ENCODE measurements at places on chromosomes 7 and 10. TPM values are rescaled to one million over a fixed set of nuclear protein-coding genes. Genes with fewer than 3 reads are reported as not detected.

GRCh38 chr10:106917452-106918055 is 247.0 kb downstream of the SORCS1 start:
- DNase-seq = no peak

GRCh38 chr10:98252464-98252863 is 15.5 kb downstream of the LOXL4 start:
- DNase-seq = no peak

DNA sequence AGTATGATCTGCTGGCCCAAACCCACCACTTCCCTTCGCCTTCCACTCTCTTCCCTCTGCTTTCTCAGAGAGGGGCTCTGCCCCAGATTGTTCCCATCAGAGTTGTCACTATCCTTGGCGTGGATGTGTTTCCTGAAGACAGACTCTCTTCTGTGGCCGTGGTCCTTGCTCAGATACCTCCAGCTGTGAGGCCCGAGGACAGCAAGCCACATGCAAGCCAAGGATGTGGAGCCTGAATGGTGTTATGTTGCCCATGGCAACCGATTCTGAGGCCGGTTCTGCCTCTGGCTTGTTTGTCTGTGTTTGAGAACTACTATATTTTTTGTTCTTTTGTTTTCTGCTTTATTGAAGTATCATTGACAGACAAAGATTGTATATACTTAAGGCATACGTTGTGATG is 247.4 kb upstream of the PODXL start:
- no peak for DNase-seq

- peak; percentile 69 for DNase-seq
These were observed 182.1 kb downstream of the ZMYND11 start for GRCh38 chr10:317271-317769.

The FAM131B gene
- 2.1 TPM for polyA plus RNA-seq

The DHX32 gene
- 28.3 TPM for polyA plus RNA-seq

DNA sequence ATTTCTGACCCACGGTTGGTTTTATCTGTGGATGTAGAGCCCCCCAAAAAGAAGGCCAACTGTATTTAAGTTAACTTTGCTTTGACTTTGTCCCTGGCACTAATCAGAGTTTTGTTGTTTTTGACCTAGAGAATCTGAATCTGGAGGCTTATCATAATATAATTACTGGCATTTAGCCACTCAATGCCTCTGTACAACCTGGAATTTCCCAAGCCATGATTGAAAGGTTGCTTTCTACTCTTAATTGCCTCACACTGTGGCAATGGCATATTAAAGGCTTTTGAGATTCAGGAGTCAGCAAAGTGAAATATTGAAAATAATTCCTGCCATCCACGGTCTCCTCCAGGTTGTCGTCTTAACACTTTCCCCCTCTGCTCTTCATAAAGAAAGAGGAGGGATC is 205.2 kb upstream of the GHITM start:
- no peak for DNase-seq

The BMS1 gene
- polyA plus RNA-seq = 26.7 TPM

The TAS2R41 gene
- polyA plus RNA-seq = not detected

GRCh38 chr7:17638727-17639126 is 301.6 kb downstream of the SNX13 start:
- no peak for DNase-seq

The GPR141 gene
- polyA plus RNA-seq = not detected

GRCh38 chr7:7565746-7566650 is 686 bp upstream of the MIOS start:
- DNase-seq = peak; percentile 41

- DNase-seq = no peak
These were observed 3.5 kb upstream of the EBF3 start for GRCh38 chr10:129967579-129968019.

The NKX2-3 gene
- not detected for polyA plus RNA-seq

DNA sequence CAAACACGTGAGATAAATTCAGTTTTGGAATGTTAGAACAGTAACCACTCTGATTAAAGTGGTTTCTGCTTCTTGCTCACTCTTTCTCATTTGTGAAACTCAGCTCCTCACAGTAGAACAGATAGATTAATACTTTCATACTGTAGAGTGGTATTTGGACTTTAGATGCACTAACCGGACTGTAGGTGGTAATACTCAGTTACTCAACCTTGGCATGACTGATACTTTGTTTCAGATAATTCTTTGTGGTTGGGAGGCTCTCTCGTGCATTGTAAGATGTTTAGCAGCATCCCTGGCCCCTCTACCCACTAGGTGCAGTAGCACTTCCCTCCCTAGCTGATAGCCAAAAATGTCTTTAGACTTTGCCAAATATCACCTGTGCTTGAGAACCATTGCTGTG is 37.6 kb downstream of the MCU start:
- no peak for DNase-seq

DNA sequence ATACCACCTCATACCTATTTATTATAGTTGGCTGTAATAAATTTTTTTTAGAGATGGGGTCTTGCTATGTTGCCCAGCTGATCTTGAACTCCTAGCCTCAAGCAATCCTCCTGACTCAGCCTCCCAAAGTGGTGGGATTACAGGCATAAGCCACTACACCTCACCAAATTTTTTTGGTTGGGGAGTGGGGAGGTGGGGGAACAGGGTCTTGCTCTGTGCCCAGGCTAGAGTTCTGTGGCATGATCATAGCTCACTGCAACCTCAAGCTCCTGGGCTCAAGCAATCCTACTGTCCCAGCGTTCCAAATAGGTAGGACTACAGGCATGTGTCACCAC is 3.9 kb upstream of the OGDH start:
- no peak for DNase-seq

The PILRA gene
- 12.6 TPM for polyA plus RNA-seq

DNA sequence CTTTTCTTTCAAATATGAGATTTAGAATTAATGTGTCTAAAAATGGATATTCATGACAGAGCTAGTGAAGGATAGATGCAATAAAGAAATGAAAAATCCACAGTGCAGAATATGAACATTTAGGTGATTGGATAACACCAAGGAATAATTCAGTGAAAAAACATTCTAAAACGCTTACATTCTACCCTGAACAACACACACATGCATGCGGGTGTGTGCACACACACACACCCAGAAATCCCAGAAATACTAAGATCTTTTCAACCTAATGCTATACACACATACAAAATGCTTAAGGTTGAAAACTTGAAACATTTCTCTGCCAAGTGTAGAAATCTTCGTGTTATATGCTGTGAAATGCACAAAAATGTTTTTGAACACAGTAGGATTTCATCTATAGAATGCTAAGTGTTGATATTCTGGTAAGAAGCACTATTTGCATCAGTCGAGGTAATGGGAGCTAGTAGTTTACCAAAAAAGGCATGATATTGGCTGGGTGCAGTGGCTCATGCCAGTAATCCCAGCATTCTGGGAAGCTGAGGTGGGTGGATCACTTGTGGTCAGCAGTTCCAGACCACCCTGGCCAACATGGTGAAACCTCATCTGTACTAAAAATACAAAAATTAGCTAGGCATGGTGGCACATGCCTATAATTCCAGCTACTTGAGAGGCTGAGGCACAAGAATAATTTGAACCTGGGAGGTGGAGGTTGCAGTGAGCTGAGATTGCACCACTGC is 600.6 kb downstream of the PHTF2 start:
- no peak for DNase-seq

DNA sequence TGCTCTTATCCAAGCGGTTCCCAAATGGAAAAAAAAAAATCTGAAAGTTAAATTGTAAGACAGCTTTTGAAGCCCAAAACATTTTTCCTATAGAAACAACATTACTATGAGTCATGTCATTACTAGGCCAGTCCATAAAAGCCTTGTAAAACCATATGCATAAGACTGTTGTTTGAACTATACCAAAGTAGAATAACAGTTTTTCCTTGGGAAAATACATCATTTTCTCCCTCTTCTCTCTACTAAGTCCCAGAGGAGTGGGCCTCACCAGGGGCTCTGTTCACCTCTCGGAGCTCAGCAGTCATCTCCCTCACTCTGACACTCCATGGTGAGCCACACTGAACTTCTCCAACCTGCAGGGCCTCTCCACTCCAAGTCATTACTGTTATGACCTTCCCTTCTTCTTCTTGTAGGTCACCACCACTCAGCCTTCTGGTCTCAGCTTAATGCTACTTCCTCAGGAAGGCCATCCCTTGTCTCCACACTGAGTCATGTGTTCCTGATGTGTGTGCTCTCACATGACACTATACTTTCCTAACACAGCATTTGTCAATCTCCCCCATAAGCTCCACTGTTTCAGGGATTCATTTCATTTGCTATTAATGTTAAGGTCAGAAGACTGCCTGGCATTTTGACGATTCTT is 32.5 kb downstream of the ZNF438 start:
- DNase-seq = no peak

GRCh38 chr7:144452064-144452463 is 48.6 kb upstream of the NOBOX start:
- no peak for DNase-seq

DNA sequence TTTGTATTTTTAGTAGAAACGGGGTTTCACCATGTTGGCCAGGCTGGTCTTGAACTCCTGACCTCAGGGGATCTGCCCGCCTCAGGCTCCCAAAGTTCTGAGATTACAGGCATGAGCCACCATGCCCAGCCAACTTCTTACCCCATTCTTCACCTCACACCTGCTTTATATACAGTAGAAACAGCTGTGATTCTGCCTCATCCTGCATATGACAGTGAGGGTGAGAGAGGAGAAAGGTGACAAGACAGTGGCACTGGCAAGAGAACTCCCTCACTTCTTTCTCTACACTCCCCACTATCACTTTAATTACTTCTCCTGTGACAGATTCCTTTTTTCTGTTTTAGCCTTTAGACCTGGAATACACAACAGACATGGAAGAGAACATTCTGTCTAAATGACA is 61.8 kb upstream of the CAPZA2 start:
- no peak for DNase-seq

GRCh38 chr10:86365346-86366032 is 1.1 kb downstream of the GRID1 start:
- DNase-seq = no peak

The CARD11 gene
- 1.1 TPM for polyA plus RNA-seq

DNA sequence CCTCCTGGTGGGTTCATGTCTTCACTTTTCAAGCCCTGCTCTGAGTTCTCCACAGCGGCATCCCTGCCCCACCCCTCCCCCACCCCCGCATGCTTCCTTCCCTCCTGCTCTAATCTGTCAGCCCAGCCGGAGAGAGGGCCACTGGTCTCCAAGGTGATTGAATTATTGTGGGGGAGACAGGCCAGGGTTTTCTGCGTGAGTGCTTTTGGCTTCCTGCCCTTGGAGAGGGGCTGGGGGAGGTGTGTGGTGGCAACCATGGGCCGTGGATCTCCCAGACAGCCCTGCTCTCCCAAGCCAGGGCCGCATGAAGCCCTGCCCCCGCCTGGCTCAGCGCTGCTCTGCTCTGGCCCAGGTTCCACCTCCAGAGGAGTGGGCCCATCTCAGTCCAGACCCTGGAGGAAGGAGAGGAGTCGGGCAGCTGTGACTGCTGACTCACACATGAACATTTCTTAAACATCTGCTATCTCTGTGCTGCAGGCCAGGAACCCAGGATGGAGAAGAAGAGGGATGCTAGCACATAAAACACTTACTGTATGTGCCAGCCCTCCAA is 109.9 kb downstream of the ZMIZ1 start:
- DNase-seq = peak; percentile 90

GRCh38 chr7:39091774-39092173 is 114.1 kb downstream of the POU6F2 start:
- no peak for DNase-seq

DNA sequence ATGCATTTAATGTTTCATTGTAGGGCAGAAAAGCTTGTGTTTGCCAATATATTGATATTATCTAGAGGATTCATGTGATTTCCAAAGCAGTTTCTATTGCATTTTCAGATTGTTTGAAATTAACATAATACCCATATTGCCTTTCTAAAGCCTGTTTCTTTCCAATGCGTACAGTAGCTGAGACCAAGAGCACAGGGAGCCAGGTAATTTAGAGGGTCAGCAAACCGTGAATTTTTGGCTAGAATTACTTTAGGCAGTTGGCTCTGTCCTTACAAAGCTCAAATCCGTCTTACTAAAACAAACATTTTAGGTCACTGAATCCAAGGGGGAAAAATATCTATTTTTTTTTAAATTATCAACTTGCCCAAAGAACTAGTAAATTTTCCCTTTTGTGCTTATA is 604.9 kb upstream of the ADARB2 start:
- peak; percentile 25 for DNase-seq

DNA sequence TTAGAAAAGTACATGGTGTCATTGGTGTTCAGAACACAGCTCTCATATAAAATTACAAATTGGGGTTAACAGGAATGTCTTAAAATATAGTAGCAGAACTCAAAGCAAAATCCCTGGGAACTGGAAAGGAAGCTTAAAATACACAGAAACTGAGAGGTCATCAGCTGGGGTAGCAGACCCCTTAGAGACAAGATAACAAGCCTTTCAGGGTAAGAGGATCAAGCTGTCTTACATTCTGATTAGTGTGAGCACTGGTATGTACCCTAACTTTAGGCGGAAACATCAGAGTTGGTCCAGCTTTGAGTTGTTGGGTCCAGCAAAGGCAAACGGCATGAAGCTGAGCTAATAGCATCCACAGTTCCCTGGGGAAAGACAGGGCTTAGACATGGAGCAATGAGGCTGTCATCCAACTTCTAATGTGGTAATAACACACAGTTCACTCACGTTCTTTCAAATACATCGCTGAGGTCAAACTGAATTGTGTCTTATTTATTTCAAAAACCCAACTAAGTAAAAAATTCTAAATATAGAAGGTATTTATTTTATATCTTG is 32.6 kb downstream of the ARHGAP21 start:
- DNase-seq = no peak

- DNase-seq = no peak
These were observed 52.7 kb downstream of the RBM17 start for GRCh38 chr10:6141296-6142151.

DNA sequence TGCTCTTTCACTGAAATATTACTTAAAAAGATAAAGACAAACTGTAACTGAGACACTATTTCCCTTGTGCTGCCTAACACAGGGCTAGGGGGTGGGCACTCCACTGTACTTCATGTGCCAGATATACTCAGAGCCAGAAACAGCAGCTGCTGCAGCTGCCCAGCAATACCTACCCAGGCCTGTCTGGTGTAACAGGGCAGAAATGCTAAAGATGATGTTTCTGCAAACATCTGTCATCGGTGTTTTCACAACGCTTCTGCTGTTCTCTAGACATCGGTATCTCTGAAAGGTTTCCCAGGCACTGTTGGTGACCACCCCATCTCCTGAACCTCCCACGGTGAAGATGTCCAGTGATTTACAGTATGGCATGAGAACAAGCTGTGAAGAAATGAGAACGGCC is 42.7 kb downstream of the LAMB1 start:
- no peak for DNase-seq

The GDF2 gene
- polyA plus RNA-seq = not detected

- no peak for DNase-seq
These were observed 219.2 kb downstream of the SDK1 start for GRCh38 chr7:3520206-3520605.

DNA sequence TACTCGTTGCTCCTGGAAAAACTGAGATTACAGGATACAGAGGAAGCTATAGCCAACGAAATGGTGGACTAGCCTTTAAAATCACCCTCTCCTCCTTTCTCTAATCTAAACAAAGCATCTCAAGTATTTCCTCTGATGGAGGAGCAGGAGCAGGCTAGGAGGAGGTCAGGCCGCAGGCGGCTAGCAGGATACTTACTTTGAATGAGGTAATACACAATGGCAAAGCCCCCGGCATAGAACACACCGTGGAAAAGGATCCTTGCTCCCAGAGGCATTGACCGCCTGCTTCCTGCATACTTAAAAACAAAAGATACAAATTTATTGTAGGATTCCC is 64.4 kb downstream of the STK17A start:
- DNase-seq = no peak
